ENCODE measurements at places on chromosomes 7 and 10.

DNA sequence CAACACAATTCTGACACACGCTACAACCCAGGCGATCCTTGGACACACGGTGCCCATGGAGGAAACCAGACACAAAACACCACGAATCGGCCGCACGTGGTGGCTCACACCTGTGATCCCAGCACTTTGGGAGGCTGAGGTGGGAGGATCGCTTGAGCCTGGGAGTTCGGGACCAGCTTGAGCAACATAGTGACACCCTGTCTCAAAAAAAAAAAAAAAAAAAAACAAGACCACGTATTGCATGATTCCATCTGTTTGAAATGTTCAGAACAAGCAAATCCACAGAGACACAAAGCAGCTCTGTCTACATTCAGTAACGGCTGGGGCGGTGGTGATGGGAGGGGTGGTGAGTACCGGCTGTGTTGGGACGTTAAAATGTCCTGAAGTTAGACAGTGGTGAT is 25.2 kb downstream of the ADAP1 start:
- peak; percentile 20 for DNase-seq

DNA sequence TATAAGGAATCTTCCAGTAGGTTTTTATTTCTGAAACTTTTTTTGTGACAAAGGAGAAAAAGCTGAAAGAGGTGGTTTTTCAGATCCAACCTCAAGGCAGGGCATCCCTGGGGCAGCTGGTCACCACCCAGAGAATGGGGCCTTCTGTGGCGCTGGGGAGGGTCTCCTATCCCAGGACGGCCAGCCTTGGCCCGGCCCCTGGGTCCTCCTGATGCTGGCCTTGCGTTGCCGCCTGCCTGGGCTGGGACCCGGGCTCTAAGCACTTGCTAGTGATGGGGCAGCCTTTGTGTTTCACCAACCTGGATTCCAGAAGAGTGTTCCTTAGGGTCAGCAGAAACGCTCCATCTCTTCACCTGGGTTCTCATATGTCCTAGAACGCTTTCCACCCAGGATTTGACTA is 16.3 kb downstream of the SHH start:
- peak; percentile 51 for DNase-seq

- no peak for DNase-seq
Observed at GRCh38 chr10:93579089-93579488, 12.6 kb downstream of the FFAR4 start.

DNA sequence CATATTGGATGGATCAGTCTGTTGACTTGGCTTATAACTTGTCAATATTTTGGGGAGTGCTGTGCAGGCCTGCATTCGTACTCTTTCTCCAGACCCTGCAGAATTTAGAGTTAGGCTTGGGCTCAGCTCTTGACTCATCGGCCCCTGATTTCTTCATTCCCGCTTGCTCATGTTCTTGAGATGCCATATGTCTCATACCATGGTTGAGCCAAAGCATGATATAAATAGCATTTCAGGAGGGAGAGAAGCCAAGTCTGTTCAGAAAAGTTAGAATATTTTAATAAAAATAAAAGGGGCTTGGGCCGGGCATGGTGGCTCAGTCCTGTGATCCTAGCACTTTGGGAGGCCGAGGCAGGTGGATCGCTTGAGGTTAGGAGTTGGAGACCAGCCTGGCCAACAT is 898.1 kb downstream of the TYW1 start:
- DNase-seq, result no peak

DNA sequence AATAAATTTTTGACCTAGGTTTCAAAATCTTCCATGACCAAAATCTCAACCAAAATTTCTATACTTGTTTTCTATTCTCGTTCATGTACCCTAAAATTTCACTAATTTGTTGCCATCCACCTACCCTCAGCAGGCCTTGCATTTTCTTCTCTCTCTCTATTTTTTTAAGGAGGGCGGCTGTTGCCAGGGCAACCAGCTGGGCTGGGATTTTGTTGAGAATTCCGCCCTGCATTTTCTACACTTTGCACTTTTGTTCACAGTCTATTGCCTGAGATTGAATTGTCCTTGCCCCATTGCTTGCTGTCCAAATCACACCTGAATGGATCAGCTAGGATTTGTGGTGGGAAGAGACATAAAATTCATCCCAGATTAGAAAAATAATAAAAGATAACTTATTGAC is 657.5 kb upstream of the NRP1 start:
- DNase-seq, result no peak

DNA sequence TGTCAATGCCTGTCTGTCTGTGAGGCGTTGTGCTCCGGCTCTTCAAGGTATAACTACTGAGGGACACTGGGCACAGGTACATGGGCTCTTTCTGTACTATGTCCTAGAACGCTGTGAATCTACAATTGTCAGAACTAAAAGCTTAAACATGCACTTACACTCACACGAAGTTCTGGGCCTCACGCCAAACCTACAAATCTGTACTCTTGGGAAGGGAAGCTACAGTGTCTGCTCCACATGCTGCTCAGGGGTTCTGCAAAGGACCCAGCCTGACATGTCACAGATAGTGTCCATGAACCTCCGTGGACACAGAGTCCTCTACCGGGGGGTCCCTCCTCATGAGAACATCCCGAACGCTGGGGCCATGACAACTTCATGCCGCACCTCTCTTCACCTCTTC is 268.7 kb downstream of the WDR37 start:
- DNase-seq, result no peak

DNA sequence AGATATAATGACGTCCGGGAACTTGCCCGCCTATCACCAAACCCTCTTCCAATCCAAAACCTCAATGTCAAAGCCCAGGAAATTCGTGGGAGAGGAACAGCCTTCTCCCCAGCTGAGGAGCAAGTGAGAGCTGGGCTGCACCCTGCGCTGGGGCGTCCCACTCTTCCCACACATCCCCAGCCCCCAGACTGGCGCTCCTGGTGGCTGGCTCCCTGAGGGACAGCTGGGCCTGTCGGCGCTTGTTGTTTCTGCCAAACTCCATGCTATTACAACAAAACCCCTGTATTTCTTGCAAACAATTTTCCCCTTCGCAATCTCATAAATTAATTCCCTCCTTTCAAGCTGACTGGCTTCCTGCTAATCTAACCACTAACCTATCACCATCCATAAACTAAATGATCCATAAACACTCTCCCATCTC is 53.0 kb downstream of the GRID1 start:
- DNase-seq, result no peak

DNA sequence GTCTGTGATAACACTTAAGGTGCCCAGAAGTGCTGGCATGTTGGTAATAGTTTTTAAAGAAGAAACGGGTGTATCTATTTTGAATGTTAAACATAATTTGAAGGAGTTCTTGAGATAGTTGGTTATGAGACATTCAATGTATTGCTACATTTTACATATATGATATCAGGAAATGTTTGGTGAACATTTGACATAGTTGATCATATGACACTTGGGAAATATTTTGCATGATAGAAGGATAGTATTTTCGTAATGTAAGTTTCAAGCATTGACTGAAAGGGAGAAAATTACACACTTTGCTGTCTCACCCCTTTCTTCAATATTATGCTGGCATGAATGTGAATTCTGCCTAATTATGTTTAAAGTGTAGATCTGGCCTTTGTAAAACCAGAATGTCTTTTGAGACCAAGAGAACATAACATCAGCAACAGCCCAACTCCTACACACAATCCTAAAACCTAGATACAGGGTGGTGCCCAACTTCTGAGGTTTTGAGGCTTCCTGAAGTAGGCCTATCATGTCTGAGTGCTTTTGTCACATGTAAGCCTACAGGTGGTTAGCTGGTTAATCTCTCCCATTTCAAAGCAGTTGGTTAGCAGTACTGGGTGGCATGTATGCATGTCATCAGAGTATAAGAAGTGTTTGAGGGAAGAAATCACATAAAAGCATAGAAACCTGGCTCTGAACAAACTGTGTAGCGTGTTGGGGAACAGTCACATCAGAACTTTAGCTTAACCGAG is 2.1 kb downstream of the ADD3 start:
- DNase-seq, result no peak

DNA sequence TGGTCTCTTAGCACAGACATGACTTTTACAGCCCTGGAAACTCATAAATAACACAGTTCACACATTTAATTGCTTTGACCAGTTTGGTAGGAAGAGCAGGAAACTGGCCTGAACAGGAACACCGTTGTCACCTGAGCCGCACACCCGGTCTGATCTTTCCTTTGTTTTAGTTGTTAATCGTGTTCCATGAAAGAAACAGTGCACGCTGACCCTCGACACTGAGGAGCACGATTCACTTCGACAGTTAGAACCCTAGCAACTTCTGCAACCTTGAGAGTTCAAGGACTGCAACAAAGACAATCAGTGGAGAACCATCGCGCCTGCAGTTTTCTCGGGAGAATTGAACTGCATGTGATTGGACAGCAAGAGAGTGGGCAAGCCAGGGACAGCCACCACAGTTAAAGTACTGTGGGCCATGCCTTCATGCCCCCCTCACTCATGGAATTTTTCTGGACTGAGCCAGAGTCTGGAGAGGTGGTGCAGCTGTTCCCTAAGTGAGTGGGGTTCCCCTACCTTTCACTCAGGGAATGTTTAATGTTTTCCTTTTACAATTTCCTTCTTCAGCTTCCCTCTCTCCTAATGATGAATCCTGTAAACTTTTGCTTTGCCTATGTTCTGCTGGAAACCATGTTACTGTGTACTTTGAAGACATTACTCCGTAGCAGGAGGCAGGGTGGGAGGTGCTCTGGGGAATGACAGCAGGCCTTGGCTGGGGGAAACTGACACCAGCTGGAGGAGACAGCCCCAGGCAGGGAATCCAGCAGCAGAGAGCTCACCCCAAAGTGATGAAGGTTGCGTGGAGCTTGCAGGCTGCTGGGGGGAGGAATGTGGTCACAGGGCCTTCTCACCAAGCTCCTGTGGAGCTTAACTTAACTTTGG is 198.7 kb downstream of the ZNF438 start:
- no peak for DNase-seq

- DNase-seq, result no peak
Observed at GRCh38 chr10:125006921-125007426, 65.1 kb downstream of the ZRANB1 start.

DNA sequence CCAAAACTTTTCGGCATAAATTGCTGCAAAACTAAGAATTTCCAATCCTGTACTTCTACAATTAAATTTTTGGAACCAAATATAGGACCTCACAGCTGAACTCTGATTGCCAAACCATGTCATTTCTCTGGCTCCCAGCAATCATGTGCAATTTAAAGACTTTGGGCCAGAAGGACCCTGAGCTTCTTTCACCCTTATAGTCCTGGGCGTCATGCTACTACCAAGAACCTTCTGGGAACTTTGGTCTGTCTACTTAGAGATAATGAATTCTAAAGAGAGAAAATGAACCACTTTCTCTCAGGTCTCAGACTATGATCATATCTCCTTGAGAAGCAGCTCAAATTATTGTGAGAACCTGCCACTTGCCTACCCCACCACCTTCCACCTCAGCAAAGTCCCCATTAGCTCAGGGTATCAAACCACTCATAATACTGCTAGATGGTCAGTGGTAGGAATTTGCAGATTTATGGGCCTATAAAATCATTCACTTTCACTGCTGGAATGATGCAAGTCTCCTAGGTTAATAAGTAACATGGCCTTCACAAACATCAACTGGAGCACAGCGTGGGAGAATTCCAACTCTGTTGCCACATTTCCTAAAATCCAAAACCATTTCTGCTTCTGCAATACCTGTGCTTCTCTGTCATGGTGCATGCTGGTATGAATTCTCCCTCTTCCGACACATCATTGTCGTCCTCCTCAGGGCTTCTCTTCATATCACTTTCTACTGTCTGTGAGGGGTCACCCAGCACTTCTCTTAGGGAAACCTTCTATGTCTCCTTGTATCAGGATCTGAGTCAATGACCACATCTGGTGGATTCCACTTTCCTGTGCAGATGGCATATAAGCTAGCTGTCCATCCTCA is 6.6 kb upstream of the WDR91 start:
- no peak for DNase-seq

GRCh38 chr7:72435366-72435765 is 23.2 kb upstream of the CALN1 start:
- no peak for DNase-seq

- no peak for DNase-seq
Observed at GRCh38 chr10:31581741-31582323, 262.8 kb downstream of the ZEB1 start.

DNA sequence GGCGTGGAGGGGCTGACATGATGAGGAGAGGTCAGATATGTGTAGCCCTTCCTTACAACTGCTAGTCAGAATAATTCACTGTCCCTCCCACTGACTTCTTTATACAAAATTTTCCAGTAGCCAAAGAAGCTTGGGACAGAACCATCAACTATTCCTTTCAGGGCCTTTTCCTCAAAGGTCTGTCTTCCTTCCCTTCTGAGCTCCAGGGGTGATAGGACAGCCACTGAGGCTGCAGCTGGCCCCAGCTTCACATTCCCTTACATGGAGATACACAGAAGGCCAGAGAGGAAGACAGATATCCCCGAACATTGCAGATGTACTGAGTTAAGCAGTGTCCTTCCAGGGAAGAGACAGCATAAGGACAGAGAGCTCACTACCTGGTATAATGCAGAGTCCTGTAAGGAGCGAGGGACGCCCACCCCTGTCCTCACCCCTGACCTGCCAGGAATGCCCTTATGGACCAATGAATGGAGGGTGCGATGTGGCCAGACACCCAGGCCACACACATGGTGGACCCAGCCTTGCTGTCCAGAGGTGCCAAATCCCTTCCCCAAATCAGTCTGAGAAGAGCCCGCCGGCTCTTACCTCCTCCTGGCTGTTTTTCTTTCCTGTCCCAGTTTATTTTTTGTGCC is 754.7 kb downstream of the GRID1 start:
- DNase-seq, result no peak

DNA sequence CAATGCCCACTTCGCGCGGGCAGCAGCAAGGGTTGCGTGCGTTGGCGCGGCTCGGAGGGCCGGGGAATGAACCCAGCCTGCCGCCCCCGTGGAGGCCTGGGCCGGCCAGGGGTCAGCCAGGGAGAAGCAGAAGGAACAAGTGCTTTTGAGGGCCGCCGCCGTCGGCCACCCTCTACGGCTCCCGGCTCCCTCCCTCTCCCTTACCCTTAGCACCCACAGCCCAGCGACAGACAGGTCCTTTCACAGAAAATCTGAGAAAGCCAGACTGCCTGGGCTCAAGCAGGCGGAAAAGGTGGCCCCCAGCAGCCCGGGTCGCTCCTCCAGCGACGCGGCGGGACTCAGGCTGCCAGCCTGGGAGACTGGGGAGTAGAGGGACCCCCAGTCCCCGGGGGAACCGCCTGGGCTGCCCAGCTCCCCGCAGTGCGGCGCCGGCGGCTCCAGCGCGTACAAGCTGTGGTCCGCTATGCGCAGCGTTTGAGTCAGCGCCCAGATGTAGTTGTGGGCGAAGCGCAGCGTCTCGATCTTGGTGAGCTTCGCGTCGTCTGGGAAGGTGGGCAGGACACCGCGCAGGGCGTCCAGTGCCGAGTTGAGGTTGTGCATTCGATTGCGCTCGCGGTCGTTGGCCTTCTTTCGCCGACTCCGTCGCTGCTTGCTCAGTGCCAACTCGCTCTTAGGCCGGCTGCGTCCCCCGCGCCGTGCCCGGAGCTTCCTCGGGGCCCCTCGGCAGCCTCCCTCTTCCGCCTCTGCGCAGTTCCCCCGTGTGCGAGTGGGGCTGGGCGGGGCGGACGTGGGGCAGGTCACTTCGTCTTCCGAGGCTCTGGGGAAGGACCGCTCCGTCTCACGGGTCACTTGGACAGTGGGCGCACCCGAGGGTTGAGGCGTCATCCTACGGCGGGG is 815 bp downstream of the NEUROG3 start:
- no peak for DNase-seq

GRCh38 chr7:159059629-159060028 is 85.0 kb downstream of the VIPR2 start:
- no peak for DNase-seq

All from natural killer cell treated with Interleukin-12 subunit alpha and Interleukin-12 subunit beta and Interleukin-15 and Interleukin-18, amount 100 ng/mL, for 72 hours (primary cell).